ENCODE measurements at places on chromosomes 11 and 22.

DNA sequence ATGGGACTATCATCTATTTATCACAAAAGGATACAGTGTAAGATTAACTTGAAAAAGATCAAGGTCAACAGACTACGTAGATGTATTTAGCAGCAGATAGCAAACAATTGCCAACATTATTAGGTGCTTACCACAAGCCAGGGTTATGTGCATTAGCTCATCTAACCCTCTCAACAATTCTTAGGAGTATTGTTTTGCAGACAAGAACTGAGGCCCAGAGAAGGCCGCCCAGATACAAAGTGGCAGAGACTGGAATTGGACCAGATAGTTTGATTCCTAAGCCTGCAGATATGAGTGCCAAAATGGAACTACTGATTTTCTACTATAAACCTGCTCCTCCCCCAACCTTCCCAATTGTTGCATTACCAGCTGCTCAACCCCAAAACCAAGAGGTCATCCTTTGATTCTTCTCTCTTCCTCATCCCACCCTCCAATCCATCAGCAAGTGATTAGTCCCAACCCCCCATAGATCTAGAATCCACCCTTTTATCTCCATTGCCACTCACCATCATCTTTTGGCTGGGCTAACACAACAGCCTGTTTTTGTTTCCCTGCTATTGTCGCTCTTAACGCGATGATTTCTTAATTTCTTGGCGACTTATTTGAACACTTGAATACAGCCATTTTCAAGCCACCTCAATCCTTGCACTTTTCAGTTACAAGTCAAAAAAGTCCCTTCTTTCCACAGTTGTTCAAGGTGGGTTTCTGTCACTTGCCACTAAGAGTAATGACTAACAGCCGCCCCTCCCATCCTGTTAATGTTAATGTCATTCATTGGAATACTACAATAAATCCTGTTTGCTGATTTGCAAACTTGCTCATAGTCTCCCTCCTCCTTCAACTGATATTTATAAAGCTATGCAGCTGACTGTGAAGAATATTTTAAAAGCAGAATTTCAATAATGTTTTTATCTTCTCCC lies 2.7 kb downstream of the TMEM123 start:
- no peak for DNase-seq

DNA sequence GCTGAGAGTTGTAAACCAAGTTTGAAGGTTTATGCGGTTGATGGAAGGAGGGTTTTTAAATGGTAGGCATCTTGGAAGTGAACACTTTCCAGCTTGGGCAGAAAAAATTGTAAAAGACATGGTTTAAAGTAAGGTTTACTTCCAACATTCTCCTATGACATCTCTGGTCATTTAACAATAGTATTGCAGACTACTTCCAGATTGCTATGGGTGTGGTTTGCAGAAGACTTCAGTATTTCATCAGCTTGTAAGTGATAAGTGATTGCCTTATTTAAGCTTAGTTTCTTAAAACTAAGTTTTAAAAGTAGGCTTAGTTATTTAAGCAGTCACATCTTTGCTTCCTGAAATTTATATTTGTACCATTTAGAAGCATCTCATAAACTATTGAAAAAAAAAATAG lies 7.2 kb upstream of the STT3A start:
- DNase-seq, result no peak

GRCh38 chr11:95361180-95361579 lies 130.2 kb upstream of the SESN3 start:
- no peak for DNase-seq

GRCh38 chr11:47415091-47415854 lies 6.9 kb downstream of the SLC39A13 start:
- DNase-seq, result no peak

- DNase-seq, result no peak
Observed at GRCh38 chr22:37192741-37193140, 4.7 kb upstream of the C1QTNF6 start.

DNA sequence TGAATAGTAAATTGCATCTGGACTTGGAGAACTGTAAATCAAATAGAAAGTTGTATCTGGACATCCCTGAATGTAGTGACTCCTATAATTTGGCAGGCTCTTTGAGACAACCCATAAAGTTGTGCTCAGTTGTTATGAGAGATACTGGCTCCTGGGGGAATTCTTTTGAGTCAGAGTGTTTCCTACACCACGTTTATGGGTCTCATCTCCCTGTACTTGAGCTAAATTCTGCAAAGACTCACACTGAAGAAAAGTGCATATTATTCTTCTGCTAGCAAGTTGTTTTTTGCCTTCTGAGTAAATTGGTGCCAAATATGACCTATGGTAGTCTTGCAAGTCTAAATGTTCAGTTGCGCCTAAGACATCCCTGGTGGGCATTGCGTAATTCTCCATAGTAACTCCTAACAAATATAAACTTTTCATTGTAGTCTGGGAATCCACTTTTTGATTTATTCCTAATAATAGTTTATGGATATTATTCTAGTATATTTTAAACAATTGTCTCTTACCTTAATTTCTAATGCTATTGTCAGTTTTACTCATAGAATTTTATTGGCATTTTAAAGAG lies 5.0 kb downstream of the ZNF215 start:
- DNase-seq, result no peak

DNA sequence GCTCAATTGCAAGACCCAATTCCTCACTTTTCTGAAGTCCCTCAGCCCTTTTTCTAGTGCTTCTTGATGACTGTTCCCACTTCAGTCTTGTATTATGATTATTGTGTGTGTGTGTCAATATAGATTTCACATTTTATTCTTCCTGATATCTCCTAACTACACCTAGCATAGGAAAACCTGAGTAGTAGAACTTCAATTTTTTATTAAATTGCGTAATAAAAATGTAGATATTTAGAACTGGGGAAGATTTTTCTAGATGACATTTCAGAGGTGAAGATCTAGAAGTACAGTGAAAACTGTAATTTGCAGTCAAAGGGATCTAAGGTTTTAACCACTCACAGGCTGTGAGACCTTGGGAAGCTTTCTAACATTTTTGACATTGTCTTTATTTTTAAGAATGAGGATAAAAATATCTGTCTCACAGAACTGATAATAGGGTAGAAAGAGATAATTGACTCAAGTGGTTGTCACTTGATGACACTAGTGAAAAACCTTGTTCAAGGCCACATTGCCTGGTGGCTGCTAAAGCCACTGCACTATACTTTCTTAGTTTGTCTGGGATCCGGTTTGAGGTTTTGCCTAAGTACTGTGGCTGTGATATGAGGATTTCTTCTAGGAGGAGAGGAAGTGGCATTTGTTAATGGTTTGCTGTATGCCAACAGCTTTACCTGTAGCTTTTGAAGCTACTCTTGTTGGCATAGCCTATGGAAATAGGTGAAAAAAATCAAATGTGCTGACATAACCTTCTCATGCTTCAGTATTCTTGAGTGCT lies 32.2 kb upstream of the SESN3 start:
- no peak for DNase-seq

GRCh38 chr22:30717331-30717921 lies 22.8 kb downstream of the OSBP2 start:
- no peak for DNase-seq

- no peak for DNase-seq
Observed at GRCh38 chr11:58573451-58574104, 2.1 kb downstream of the LPXN start.

- DNase-seq, result no peak
Observed at GRCh38 chr11:66002648-66003225, 434 bp downstream of the BANF1 start.

- DNase-seq, result no peak
Observed at GRCh38 chr22:43304831-43305590, 38.2 kb downstream of the SCUBE1 start.

DNA sequence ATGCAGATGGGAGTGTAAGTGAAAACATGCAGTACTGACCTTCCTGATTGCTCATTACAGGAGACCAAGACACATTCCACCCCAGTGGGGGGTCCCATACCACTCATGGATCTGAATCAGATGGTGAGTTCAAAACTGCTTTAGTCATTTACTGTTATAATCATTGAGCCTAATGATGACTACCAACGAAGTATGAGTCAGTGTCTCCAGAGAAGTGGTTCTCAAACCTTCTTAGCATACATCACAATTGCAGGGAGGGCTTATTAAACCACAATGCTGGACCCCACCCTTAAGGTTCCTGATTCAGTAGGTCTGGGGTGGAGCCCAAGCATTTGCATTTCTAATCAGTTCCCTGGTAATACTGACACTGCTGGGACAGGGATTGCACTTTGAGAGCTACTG lies 75.8 kb downstream of the CD44 start:
- DNase-seq, result no peak

DNA sequence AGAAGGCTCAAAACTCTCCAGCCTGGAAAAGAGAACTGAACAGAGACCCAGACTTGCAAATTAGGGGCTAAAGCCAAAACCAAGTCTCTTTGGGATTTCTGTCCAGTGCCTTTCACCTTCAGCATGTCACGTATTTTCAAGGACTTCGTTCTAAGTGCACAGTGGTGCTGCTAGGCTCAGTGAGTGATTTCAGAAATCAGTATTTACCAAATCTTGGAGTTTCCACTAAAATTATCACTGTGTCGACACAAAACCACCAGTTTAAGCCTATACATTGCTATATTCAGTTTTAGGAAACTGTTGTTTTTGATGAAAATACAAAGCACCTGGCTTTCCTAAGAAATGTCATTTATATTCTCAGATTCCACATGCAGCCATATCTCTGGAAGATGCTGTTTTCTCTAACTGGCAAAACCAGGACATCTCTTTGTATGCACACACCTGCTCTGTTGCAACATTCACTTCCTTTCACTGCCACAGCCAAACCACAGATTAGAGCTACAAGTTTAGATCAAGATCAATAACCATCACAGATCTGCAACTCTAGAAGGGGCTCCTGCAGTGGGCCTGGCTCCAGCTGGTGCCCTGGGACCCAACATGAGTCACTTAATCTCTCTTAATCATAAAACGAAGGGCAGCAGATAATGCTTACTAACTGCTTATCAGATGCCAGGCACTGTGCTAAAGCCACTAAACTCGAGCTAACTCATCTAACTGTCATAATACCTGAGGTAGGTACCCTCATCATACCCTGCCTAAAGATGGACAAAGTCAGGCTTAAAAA lies 22.3 kb downstream of the SMCO4 start:
- DNase-seq, result peak; percentile 22

- DNase-seq, result peak; percentile 23
Observed at GRCh38 chr11:80024119-80024518, 583.3 kb upstream of the TENM4 start.

DNA sequence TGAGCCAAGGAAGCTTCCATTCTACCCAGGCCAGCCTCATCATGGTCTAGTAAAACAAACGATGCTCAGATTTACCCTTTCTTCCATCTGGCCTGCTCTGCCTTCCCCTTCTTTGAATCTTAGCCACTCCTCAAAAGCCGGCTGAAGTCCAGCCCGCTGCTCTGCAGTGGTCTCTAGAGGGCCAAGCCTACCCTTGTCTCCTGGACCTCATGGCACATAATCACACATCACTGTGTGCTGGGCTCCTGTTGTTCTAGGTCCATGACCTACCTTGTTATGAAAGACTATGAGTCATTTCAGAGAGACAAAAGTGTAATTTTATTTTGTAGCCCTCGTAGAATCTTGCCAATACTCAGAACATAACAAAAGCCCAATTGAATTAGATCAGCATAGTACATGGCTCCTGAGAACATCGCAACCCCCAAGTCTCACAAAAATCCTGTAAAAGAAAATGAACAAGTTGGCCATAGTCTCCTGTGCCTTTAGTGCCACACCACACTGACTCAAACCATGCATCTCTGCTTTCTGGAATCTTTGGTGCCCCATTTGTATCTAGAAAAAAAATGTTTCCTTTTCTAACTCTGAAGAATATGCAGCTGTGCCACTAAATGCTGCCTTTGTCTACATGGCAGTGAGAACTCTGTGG lies 192.7 kb downstream of the OPCML start:
- no peak for DNase-seq

Data from NCI-H2081 (cell line).